ENCODE measurements at places on chromosomes 1 and 21.

GRCh38 chr1:150364231-150365003 is 470 bp downstream of the RPRD2 start:
- no peak for DNase-seq

- no peak for DNase-seq
These were observed 62.9 kb downstream of the ZSCAN20 start for GRCh38 chr1:33535334-33535733.

DNA sequence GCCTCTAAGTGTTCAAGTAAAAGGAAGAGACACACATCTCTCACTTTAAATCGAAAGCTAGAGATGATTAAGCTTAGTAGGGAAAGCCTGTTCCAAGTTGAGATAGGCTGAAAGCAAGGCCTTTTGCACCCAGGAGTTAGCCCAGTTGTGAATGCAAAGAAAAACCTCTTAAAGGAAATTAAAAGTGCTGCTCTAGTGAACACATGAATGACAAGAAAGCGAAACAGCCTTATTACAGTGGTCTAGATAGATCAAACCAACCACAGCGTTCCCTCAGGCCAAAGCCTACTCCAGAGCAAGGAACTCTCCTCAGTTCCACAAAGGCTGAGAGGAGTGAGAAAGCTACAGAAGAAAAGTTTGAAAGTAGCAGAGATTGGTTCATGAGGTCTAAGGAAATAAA is 14.9 kb downstream of the TCP10L start:
- DNase-seq = no peak

- no peak for DNase-seq
These were observed 56.2 kb downstream of the PEX14 start for GRCh38 chr1:10530756-10531495.

GRCh38 chr1:213274140-213274539 is 223.1 kb downstream of the RPS6KC1 start:
- DNase-seq = no peak

- DNase-seq = no peak
These were observed 7.4 kb downstream of the MED8 start for GRCh38 chr1:43382027-43382779.

GRCh38 chr1:99641558-99641957 is 4.4 kb upstream of the PALMD start:
- DNase-seq = no peak

DNA sequence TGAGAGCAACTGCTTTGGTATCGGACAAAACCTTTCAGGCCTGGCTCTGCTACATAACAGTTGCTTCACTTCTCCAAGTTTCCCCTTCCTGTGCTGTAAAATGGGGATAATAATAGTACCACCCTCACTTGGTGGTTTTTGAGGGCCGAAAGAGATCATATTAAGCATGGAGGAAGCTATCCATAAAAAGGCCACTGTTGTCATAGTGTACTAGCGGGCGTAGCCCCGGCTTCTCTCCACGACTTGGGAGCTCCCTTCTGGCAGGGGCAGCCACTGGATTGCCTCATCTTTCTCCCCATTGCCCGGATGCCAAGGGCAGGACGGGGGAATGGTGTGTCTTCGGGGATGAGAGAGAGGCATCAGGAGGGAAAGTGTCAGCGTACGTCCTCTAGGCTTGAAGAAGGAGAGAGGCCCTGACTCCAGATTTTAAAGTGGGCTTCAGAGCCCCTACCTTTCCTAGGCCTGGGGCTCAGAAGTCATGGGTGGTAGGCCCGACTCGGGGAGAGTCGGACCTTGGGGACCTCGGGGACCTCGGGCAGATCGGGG is 548 bp upstream of the MFSD2A start:
- no peak for DNase-seq

DNA sequence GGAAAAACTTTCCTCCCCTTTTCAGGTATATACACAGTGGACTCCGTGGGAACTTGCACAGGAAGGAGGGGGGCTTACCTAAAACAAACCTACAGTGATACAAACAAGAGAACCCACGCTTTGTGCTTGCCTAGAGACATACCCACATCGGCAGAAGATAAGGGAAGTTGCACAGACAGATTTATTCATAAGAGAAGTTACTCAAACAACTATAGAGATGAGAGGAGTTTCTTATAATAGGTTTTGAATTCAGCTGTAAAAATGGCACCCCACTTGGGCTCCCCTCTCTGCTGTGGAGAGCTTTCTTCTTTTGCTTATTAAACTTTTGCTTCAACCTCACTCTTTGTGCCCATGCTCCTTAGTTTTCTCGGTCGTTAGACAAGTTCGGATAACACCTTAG is 1.8 kb upstream of the DUSP12 start:
- DNase-seq = no peak

DNA sequence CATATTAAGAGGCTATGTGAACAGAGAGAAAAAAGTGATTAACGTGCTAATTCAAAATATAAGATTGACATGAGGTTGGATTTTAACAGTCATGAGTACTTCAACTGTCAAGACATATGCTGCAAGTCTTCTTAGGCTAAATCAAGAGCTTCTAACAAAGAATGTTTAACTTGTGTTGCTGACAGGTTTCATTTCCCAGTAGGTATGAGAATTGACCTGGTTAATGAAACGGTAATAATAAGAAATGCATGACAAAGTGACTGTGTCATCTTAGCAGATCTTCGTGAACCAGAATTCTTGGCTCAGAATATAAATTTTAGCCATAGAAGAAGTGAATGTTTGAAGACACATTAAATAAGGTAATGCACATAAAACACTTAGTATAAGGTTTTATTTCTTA is 132.6 kb upstream of the PTGFR start:
- DNase-seq = no peak

- no peak for DNase-seq
These were observed 47.3 kb upstream of the SSX2IP start for GRCh38 chr1:84737590-84737989.
